ENCODE measurements at places on chromosomes 3 and 15. TPM values are rescaled to one million over a fixed set of nuclear protein-coding genes. Genes with fewer than 3 reads are reported as not detected.

The REC114 gene
- not detected for total RNA-seq

The TF gene
- 0.93 TPM for total RNA-seq

The ATP13A4 gene
- 6.1 TPM for total RNA-seq

The CA12 gene
- total RNA-seq = 0.95 TPM

The RHCG gene
- total RNA-seq = not detected

The MKRN2OS gene
- total RNA-seq = not detected

The CLDN16 gene
- total RNA-seq = not detected

The PCCB gene
- 78.2 TPM for total RNA-seq

The CPEB1 gene
- total RNA-seq = not detected

The TMEM266 gene
- not detected for total RNA-seq

The ITIH4 gene
- 1.5 TPM for total RNA-seq

DNA sequence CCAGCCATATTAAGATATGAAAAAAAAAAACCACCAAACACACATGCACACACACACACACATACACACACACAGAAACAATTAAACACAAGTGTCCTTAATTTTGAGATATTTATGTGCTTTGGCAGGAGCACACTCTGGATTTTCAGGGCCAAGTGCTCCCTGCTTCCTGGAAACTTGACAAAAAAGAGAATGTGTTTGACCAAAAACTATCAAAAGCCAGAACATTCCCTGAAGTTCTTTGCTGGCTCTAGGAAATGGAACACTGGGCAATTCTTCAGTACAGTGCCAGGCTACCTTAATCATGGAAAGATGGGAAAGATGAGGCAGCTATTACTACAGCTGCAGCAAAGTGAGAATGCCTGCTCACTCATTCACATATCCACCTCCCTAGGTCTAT lies 44.6 kb downstream of the P3H2 start:
- no peak for DNase-seq

GRCh38 chr15:49706805-49707204 lies 86.0 kb downstream of the DTWD1 start:
- DNase-seq = no peak

DNA sequence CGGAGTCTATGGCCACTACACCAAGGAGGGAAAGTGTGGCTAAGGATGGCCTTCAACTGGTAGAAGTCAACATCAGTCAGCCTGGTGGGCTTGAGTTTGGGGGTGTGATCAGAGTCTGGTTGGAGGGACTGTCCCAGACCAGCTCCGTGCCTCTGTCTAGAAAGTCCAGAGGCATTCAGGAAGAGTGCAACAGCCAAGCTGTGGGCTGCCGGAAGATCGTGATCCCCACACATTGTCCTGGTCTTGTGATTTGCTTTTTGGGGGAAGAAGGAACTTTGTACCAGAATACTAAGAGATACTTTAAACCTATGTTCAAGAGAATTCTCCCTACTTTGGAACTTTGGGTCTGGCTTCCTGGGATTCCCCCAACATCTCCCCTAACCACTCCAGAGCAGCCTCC lies 47.8 kb upstream of the VPS8 start:
- no peak for DNase-seq

GRCh38 chr3:59938828-59939227 lies 889.0 kb upstream of the CFAP20DC start:
- no peak for DNase-seq

- DNase-seq = no peak
Observed at GRCh38 chr3:160291290-160291908, 66.2 kb downstream of the C3orf80 start.

DNA sequence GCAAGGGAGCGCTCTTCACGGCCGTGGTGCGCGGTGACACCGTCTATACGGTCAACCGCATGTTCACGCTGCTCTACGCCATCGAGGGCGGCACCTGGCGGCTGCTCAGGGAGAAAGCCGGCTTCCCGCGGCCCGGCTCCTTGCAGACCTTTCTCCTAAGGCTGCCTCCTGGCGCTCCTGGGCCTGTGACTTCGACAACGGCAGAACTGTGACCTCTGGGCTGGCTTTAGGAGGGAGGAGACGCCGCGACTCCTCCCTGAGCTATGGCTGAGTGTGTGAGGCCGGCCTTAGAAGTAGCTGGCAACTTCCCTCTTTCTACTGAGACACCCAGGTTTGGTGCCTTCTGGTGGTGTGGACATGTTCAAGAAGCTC lies 1.4 kb downstream of the KBTBD13 start:
- DNase-seq = no peak

- no peak for DNase-seq
Observed at GRCh38 chr15:25803036-25803435, 60.1 kb downstream of the ATP10A start.

- no peak for DNase-seq
Observed at GRCh38 chr15:72358650-72359171, 17.1 kb downstream of the HEXA start.

- no peak for DNase-seq
Observed at GRCh38 chr15:60009124-60009960, 5.2 kb downstream of the FOXB1 start.

- DNase-seq = no peak
Observed at GRCh38 chr3:10666621-10667020, 149.4 kb upstream of the SLC6A11 start.

DNA sequence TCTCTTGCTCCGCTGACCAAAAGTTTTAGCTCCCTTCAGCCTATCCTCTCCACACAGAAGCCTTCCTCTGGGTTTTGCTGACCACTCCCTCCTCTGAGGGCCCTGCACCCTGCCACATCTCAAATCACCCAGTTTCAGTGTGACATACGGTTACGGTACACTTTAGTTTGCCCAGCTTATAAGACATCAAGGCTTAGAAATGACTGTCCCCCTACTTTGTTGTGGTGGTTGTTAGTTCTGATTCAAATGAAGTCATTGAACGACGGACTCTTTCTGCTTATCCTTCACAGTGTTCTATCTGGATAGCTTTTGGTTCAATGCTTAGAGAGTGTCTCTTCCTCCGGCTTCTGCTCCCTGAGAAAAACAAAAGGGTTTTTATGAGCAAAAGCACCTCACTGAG lies 68.0 kb upstream of the NDUFB4 start:
- no peak for DNase-seq

GRCh38 chr3:196047391-196048030 lies 34.4 kb downstream of the TFRC start:
- DNase-seq = no peak

GRCh38 chr3:188326968-188327367 lies 173.0 kb downstream of the LPP start:
- no peak for DNase-seq

GRCh38 chr3:155031186-155031585 lies 48.9 kb upstream of the MME start:
- DNase-seq = no peak

- DNase-seq = peak; percentile 69
Observed at GRCh38 chr3:99875929-99876841, 58.5 kb downstream of the CMSS1 start.

DNA sequence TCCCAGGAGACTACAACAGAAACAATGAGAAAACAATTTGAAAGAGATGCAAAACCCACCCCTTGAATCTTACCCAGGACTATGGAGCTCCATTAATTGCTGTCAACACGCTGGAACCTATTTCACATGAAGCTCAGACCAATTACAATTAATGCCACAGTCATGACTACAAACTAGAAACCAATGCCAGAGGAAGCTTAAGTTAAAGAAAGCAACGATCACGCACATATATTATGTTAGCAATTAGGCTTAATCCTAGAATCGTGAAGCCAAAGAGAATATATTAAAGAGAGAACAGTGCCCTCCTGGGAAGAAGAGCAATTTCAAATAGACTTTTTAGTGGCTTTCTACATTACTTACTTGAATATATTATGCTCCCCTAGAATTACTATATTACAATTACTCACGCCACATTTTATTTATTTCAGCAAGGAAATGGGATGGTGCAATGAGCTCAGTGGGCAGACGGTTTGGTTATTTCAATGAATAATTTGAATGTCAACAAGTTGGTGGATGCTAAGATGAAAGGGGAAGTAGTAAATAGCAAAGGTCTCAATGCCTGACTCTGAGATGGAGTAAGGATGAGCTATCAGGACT lies 125.5 kb downstream of the GREM1 start:
- DNase-seq = no peak

GRCh38 chr3:138389841-138390581 lies 41.6 kb downstream of the MRAS start:
- DNase-seq = no peak

DNA sequence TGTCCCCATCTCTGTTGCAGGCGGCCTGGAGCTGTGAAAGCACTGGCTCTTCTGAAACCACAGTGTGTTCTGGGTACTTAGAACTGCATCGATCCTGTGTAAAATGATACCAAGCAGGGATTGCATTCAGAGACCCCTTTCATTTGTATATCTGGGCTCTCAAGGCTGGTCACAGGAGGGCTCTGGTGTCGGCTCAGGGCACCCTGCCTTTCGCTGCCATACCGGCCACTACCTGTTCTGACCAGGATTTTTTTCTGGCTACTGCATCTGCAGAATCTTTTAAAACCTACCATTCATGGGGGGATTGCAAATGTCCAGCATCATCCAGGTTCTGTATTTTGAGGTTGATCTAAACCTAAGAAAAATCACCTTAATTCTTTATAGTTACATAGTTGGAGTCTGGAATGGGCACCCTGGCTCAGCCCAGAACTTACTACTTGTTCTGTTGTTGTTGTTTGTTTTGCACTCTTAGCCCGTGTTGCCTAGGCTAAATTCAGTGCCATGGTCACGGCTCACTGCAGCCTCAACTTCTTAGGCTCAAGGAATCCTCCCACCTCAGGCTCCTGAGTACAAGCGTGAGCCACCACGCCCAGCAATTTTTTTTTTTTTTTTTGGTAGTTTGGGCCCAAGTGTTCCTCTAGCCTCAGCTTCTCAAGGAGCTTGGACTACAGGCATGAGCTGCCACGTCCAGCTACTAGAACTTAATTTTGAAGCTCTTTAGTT lies 52.7 kb downstream of the TRIM71 start:
- DNase-seq = no peak

DNA sequence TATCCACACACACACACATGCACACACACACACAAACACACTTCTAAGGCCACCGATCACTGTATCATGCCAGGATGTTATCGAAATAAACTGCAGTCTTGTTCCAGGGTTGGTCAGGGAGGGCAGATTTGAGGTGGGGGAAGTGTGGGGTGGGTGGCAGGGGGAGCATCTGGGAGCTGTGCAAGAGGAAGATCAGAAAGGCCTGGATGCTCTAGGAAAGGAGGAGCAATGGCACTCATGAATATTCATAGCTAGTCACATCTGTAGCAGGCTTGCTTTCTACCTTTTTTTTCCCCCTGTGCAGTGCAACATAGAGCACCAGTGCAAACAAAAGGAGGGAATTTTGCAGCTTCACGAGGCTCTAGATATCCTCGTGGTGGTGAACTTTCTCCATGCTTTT lies 84.9 kb downstream of the MEIS2 start:
- no peak for DNase-seq

GRCh38 chr3:159166899-159167586 lies 365.2 kb downstream of the MFSD1 start:
- DNase-seq = no peak

- DNase-seq = no peak
Observed at GRCh38 chr3:97952280-97952679, 20.0 kb downstream of the RIOX2 start.

DNA sequence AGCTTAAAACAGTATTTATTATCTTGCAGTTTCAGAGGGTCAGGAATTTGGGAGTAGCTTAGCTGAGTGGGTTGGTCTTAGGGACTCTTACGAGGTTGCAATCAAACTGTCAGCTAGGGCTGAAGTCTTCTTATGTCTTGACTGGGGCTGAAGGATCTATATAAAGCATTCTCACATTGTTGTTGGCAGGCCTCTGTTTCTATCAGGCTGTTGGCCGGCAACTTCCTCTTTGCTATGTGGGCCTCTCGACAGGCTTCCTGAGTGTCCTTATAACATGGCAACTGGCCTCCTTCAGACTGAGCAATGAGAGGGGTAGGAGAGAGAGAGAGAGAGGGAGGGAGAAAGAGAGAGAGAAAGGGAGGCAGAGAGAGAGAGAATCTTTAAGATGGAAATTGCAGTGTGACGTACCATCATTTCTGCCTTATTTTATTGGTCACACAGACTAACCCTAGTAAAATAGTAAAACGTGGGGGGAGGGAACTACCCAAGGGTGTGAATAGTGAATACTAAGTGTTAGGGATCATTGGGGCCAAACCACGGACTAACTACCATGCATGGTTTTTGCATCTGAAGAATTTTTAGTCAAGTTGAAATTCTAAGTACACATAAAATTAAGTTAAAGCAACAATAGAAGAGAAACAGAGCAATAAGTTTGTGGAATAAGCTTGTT lies 16.1 kb downstream of the FGF7 start:
- DNase-seq = no peak

GRCh38 chr3:46882377-46883053 lies 5.0 kb downstream of the PTH1R start:
- DNase-seq = no peak

GRCh38 chr3:32316976-32317375 lies 74.7 kb upstream of the CMTM7 start:
- no peak for DNase-seq

GRCh38 chr3:81443958-81444357 lies 317.5 kb downstream of the GBE1 start:
- no peak for DNase-seq

GRCh38 chr3:13011573-13012220 lies 61.5 kb downstream of the IQSEC1 start:
- DNase-seq = peak; percentile 74

GRCh38 chr15:100295939-100296565 lies 45.7 kb downstream of the ADAMTS17 start:
- DNase-seq = no peak

DNA sequence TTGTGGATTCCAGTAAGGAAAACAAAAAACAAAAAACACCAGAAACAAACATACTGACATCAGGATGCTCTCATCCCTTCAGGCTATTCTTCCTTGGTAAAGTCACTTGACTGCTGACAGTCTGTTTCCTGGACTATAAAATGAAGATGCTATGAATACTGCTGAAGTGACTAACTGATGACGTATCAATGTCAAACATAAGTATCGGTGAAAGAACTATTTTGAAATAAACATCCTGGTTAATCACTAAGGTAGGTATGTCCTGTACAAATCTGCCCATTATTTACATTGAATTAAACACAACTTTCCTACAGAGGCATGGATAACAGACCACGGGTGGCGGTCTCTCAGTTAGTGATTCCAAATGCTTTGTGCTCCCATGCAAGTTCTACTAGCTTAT lies 45.9 kb downstream of the CHAC1 start:
- no peak for DNase-seq

GRCh38 chr3:139227165-139227564 lies 116.7 kb upstream of the MRPS22 start:
- no peak for DNase-seq

DNA sequence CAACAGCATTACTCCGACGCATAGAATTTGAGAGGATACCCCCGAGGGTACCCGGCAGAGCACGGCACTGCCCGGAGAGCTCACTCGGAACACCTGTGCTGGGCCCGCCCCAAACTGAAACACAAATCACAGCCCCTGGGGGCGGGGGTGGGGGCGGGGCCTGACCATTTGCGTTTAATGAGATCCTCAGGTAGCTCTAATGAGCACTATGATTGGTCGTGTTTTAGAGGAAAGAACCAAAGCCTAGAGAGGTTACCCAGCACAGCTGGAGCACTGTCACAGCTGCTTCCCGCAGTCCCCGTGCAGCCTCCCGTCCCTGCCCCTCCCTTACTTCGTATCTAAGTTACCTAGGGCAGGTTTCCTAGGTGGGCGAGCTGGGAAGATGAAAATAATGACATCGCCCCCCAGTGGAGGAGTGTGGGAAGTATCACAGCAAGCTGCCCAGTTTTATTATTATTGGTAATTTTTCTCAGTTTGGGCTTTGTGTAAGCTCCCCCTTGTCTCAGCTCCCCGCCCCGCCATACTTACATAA lies 187.1 kb downstream of the PDE8A start:
- DNase-seq = no peak
